Stimulated activated CD4-positive, alpha-beta T cell treated with anti-CD3 and anti-CD28 coated beads, Interleukin-15, amount 100 ng/mL, for 1 hour (primary cell): ENCODE measurements at places on chromosomes 3 and 15.

GRCh38 chr3:61415201-61415600 is 146.2 kb upstream of the PTPRG start:
- DNase-seq = no peak

GRCh38 chr3:3086239-3086638 is 23.9 kb downstream of the IL5RA start:
- DNase-seq = no peak

DNA sequence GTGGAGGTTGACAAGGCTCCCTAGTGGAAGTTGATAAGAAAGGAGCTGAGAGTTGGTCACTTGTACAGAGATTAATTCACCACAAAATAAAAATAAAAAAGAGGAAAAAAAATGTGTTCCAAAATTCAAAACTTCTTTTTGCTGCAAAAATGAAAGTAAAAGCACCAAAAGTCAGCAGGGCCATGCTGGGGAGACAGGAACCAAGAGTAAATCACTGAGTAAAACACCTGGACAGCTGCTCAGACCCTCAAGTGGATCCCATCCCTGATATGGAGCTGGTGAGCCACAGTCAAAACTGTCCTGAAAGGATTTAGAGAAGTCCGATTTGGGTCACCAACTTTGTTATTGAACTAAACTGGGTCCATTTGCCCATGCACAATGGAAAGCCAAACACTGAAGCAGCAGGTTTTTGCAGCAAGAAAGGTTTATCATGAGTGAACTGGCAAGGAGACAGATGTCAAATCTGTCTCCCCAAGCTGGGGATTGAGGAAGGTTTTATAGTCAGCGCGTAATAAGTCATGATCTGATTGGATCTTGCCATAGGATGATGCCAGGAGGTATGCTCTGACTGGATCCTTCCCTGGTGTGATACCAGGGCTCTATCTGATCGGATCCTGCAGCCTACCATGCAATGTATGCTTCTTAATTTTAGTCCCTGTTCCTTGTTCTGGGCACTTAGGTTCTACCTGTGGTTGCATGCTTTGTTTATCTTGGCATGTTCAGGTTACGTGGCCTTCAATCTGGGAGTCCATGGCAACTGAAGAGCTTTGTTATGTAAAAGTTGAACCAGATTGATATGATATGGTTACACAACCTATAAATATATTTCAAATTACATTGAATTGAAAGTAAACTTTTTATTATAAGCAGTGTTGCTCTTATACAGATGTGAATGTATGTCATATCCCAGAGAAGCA is 313.2 kb downstream of the POLQ start:
- no peak for DNase-seq

GRCh38 chr3:59313365-59313764 is 263.5 kb upstream of the CFAP20DC start:
- no peak for DNase-seq

GRCh38 chr3:71210257-71211007 is 373.1 kb downstream of the FOXP1 start:
- DNase-seq = no peak
